ENCODE measurements at places on chromosomes 1 and 21.
A peak's percentile ranks its signal among the peaks of the same experiment; 100 is the strongest.

GRCh38 chr1:19203440-19203839, 6.6 kb downstream of the UBR4 start:
- DNase-seq = peak; percentile 49

GRCh38 chr1:161935264-161935663, 88.4 kb downstream of the OLFML2B start:
- no peak for DNase-seq

GRCh38 chr1:195941314-195941713, 666.9 kb downstream of the KCNT2 start:
- DNase-seq = no peak

DNA sequence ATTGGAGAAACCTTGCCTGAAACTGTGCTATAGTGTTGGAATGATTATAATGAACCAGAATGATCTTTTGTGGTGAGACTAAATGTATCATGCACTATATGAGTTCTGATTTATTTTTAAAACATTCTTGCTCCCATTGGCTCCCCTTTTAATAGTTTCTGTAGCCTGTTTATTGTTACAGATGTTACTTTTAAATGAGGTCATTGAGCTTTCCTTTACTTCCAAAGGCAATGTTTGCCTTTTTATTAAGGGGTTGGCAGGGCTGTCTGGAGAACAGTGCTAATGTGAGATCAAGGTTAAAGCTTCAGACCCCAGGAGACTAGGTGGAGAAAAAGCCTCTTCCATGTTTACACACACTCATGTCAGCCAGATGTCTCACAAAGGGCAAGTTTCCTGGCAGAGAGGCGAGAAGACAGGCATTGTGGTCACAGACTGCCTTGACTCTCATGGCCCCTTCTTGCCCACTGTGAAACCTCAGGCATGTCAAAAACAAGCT, 120.6 kb upstream of the RAVER2 start:
- peak; percentile 16 for DNase-seq

DNA sequence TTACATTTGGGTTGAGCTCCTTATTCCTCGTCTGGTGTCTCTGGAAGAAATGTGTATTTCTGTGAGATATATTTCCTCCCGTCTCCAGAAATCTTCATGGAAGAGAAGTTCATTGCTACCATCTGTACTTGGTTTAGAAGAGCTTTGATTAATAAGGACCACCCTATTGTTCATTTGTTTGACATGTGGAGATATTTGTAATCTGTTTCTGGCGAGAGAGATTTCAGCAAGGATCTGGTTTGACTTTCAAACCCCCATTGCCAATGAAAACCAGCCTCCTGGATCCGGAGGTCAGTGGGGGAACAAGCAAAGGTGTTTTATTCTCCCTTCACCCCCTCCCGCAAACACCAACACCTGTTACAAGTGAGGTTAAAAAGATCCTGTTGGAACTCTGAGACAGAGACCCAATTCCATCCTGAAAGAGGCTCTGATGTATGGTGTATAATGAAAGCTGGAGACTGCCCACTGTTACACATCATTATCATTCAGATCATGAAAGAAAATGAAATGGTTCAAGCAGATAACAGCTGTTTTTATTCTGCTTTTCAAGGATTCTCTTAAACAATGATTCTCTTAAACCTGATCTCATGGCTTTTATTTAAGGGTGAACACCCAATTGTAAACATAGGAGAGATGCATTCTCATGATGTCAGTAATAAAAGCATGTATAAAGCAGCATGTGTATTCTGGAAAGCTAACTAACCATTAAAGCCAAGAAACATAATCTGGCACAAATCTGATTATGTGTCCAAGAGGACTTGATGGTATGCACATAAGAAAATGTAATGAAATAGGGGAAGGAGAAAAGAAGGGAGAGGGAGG, 393.5 kb upstream of the ADGRL2 start:
- DNase-seq = no peak

DNA sequence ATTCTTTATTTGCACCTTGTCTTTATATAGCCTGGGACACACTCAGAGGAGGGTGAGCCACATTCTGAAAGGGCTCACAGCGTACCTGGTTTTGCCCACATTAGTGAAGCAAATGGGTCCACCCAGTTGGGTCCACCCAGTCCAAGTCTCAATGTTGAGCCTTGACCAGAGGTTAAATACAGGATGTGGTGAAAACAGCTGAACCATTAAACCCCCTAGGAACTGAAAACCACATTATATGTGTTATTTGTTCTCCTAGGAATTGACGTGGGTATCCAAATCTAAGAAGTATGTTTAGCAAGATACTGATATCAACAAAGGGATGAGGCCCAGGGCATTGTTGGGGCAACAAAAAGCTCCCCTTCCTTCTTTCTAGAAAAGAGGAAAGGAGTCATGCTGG, 83.8 kb downstream of the SETD4 start:
- no peak for DNase-seq

DNA sequence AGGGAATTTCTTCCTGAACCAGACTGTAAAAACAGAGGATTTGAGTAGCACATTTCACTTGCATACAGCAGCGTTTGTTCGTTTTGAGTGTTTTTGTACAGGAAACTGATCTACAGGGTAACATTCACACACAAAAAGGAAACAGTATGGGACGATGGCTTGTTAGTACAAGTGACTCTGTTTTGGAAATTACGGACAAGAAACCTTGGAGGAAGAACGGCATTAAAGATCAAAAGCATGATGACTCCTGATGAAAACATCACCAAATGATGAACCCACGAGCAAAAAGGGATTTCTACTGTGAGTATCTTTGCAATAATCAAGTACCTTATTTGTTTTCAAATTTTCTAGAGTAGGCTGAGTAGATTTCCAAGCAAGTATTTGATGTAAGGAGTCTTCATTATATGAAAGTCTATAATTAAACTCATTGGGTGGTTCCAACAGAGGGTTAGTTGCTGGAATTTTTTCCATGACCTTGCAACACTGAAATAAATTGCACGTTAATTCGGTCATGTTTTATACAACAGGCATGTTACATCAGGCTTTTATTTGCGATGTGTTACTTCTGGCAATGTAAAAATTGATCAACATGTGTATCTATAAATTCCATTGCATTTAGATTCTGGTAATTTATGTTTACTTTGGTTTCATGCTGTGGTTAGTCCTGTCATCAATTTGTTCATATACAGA, 76.7 kb upstream of the KCNK2 start:
- no peak for DNase-seq

DNA sequence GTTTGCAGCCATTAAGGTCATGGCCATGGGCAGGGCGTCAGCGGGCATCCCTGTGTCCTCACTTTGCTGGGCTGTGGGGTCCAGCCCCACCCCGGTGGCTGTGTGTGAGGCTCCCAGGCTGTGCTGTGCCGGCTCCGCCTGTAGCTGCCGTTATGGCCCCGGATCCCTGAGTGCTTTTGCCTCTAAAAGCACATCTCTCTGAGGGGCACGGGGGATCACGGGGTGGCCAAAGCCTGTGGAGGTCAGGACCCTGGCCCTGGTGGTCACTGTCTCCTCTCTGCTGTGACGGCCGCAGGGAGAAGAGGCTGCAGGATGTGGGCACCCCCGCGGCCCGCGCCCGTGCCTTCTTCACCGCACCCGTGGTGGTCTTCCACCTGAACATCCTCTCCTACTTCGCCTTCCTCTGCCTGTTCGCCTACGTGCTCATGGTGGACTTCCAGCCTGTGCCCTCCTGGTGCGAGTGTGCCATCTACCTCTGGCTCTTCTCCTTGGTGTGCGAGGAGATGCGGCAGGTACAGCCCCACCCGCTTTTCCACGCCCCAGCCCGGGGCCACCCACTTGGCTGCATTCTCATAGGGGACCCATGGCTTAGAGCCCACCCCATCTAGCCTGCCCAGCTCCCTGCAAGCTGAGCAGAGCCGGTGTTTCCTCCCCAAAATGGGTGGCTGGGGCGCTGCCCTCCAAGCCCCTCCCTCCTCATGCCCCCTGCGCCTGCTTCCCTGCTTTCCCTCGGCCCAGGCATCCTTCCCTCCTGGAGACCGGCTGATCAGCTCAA, 48.2 kb downstream of the TRPM2 start:
- DNase-seq = no peak

DNA sequence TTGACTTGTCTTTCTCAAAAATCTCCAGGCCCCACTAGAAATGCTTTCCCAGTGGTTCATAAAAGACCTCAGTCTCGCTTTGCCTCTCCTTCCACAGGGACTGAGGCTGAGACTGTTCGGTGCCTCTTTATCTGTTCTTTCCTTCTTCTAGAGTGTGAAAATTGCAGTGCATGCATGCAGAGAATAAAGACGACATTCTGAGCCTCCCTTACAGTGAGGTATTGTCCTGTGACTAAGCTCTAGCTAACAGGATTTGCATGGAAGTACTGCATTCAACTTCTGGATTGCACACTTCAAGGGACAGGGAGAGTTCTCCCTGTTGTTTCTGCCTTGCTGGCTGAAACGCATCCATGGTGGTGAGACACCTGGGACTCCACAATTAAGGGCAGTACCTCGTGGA, 69.1 kb downstream of the COLGALT2 start:
- DNase-seq = no peak

GRCh38 chr1:238681021-238681420, 705.3 kb upstream of the CHRM3 start:
- DNase-seq = no peak

DNA sequence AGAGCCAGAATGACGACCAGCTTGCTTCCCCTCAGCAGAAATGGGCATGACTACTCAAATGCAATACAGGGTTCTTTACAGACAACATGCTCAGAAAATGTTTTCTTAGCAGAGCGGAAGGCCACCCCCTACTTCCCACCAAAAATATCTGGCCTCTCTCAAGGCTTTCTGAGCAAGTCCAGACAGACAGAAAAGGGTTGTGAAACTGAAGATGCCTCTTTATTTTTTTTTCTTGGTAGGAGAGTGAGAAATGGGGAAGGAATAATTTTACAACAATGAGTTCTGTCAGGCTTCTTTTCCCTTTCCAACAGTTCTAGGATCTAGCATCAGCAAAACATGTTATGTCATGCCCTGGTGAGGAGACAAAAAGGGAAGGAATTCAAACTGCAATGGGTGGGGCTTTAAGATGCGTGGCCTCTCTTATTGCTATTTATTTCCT, 172.0 kb upstream of the CAMK1G start:
- DNase-seq = no peak

- DNase-seq = peak; percentile 3
Observed at GRCh38 chr1:41274752-41275545, 32.8 kb upstream of the SCMH1 start.

- DNase-seq = no peak
Observed at GRCh38 chr1:53277326-53277725, 39.0 kb upstream of the MAGOH start.

- DNase-seq = no peak
Observed at GRCh38 chr1:198699167-198700015, 60.6 kb downstream of the PTPRC start.

DNA sequence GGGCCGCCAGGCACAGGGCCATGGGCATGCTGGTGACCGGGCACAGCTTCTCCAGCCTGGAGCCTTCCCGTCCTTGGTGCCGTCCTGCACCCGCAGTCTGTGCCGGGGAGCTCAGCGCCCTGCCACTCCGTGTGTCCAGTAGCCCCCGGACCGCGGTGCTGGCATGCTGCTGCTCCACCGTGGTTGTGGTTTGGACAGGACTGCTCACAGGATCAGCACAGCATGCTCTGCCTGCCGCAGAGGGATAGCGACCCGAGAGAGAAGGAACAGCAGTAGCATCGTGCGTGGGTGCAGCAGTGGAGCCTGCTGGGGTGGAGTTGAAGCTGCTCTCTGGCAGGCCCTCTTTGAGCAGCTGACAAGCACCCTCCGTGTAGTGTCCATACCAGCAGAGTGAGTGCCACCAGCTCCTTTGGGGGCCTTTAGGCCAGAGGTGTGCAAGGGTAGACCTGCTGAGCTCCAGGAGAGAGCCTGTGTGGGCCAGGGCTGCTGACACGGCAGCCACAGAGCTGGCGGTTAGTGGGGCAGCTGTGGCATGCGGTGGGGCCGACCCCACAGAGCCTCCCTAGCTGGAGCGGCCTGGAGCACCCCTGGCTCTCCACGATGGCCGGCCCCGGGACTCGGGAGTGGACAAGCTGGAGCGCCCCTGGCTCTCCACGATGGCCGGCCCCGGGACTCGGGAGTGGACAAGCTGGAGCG, 6.4 kb upstream of the PCBP3 start:
- no peak for DNase-seq

GRCh38 chr1:76866566-76866965, 714 bp upstream of the ST6GALNAC5 start:
- DNase-seq = no peak

GRCh38 chr1:162298266-162298665, 78.4 kb downstream of the SPATA46 start:
- no peak for DNase-seq

- DNase-seq = no peak
Observed at GRCh38 chr1:242017580-242018233, 18.8 kb upstream of the MAP1LC3C start.

DNA sequence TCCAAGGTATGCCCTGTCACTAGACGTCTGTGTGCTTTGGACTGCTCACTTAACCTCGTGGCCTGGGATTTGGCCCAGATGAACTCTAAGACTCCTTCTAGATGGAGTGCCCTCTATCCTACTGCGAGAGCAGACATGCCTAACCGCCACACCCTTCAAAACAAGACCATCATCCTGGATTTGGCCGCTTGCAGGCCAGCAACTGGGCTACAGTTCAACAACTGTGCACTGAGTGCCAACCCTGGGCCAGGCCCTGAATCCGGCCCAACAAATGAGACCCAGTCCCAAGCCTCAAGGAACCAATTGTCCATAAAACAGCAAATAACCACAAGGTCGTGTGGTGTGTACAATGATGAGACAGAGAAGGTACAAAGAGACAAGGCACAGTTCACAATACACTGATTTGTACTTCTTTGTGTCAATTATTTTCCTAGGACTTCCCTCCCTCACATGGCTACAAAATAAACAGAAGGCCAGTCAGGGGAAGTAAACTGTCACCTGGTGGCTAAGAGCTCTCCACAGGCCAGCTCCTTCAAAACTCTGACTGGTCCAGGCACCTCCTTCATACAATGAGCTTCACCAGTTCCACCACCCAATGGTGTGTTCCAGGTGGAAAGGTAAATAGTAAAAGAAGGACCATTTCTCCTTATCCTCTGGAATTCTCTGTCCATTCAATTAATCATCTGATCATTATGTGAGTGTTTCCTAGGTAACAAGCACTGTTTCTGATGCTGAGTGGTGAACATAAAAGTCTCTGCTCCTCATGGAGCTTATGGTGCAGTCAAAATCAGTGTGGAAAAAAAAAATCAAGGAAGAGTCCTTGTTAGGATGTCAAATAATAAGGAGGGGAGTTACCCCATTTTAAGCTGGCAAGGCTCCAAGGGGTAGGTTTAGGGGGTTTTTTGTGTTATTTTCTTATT, 60.4 kb downstream of the CAPZB start:
- DNase-seq = no peak

GRCh38 chr1:92480813-92481598, 5.7 kb downstream of the GFI1 start:
- no peak for DNase-seq

DNA sequence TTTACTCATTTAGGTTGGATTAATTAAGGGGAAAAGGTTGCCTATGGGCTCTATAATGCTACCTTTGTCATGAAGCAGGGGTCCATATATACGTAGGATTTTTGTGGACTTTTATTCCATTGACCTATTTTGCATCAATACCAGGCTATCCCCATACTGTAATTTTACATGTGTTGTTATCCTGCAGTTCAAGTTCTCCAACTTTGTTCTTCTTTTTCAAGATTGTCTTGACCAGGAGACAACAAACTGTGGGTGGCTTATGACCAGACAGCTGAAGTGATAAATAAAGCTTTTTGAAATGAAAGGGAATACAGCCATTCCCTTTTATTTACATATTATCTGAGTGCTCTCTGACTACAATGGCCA, 345.7 kb downstream of the BARHL2 start:
- no peak for DNase-seq
